IPS DF 6.9 (cell line): ENCODE measurements at places on chromosomes 3 and 15.

DNA sequence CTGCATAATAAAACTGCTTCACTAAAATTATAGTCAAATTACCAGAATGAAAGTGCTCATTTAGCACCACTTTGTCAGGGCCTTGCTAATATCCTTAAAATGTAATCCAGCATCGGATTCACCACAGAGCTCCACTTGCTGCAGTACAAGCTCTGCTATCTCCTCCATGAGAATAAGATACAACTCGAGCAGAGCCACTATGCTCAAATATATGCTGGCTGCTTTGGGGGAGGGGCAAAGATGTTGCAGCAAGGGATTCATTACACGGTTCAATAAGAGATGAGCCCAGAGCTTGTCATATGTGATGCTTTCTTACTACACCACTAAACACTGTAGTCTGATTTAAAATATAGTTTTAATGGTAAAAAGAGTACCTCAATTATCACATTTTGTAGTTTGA is 72.2 kb downstream of the DLG1 start:
- no peak for DNase-seq

DNA sequence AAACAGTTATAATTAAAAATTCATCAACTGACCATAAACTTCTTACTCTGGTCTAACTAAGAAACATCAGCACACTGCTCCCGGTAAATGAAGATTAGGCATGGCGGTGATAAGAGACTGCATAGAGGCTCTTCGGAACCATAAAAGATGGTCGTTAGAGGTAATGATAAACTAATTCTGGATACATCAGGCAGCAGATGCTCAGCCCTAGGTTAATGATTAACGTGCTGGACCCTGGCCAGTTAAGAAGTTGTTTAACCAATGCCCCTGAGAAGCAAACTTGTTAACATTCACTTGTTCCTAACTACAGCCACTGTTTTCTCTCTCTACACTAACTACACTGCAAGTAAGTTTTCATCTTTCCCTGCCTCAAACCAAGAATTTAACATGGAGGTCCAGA is 111.5 kb downstream of the PDZRN3 start:
- no peak for DNase-seq

- no peak for DNase-seq
Observed at GRCh38 chr3:102714567-102714966, 279.8 kb downstream of the ZPLD1 start.

GRCh38 chr3:177224414-177224813 is 27.1 kb upstream of the TBL1XR1 start:
- no peak for DNase-seq

DNA sequence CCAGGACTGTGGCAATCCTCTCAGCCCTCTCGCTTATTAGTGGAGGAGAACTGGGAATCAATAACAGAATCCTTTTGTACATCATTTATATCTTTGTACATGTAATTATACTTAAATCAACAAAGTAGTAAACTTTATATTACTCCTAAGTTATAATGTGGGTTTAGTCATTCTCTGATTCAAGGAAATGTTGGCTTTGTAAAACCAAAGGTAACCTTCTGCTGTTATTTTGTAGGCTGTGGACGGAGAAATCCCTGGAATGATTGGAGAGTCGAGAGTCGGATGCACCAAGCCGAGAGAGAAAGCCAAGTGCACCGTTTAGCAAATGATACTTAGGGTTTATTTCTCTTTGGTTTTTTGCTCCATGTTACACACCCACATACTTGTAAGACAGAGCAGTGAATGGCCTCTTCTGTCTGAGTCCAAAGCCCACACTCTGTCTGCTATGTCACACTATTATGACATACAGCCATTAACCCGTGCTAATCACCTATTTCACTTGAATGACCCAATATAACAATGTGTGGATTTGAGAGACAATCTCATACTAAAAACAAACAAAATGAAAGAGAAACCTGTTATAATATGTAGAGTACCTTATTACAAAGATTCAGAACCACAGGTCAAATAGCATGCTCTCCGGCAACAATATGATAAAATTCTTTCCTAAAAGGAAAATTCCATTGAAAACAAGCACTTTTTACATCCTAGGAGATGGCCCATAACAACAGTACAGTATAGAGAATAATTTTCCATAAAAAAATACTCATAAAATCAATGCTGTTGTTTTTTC is 72.2 kb downstream of the MECOM start:
- DNase-seq = no peak

DNA sequence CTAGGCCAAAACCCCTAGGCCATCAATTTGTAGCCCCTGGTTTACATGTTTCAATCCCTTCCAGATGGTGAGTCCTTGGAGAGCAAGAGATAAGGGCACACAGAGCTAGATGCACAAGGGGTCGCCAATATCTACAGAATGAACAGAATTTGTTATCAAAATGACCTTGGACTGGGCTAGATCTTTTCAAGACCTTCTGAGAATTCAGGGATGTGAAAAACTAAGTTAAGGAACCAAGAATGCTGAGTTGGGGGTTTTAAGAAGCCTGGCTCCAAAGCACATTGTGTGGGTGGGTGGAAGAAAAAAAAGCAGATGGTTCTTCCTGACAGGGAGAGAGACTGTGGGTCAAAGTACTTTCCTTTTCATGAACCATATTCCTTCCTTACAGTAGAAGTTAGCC is 10.2 kb downstream of the CDCP1 start:
- DNase-seq = no peak

DNA sequence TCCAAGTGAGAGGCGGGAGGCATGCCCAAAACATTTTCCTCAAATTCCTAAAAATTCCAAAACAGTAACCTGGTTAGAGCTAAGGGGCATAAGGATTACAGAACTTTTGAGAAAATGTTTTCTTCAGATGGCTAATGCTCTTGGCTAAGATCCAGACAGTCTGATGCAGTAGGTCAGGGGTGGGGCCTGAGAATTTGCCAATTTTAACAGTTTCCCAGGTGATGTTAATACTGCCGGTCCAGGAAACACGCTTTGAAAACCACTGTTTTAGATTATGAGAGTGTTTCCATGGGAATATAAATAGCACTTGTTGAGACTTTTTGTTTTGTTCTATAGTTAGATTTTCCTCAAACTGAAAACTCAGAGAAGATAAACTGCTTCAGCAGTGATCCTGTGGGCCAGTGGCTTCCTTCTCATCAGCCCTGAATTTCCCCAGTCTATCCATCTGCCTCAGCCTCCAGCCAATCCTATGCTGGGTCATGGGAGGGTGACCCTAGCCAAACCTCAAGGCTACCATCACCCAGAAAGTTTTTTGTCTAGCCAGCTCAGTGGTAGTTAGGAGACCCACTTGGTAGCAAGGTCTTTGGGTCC is 71.6 kb upstream of the ACP3 start:
- DNase-seq = no peak

DNA sequence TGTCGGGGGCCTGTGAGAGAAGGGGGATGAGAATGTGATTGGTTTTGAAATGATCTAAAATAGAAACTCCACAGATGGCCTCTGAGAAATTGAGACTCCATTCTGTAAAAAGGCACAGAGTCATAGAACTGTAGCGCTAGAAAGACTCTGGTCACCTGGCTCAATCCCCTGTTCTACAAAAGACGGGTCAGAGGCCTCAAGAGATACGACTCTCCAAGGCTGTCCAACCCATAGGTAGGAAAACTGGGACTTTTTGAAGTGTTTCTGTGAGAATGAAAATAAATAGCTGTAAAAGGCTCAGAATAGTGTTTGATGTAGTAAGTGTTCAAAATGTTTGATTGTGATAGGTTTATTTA is 11.7 kb upstream of the TMC3 start:
- DNase-seq = no peak

DNA sequence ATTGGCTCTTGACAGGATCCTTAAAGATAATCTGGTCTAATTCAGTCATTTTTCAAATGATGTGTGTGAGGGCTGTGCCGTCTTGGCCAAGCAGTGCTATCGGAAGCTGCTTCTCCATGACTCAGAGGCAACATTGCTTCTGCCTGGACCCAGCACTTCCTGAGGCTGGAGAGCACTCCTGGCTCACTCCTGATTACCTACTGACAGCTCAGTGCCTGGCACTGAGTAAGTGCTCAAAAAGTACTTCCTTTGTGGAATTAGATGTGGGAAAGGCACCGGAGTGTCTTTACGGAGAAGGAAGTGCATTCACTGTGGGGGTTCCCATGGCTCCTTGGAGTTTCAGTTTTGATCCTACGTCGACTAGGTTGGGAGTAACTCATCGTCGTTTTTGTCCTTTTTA is 86.9 kb upstream of the UBE3A start:
- no peak for DNase-seq

- peak; percentile 22 for DNase-seq
Observed at GRCh38 chr15:48440084-48440483, 108.9 kb downstream of the DUT start.

DNA sequence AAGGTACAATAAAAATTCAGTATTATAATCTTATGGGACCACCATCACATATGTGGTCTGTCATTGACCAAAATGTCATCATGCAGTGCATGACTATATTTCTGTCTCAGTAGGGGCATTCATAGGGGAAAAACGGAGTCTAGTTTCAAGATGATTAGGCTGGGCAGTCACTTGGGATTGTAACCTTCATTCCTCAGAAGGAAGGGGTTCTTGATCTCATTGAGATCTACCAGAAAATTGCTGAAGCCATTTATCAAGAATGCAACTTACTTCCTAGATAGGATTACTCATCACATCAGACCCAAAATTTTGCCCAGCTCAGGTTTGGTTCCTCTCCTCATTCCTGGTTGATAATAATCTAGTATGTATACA is 37.3 kb downstream of the BTD start:
- DNase-seq = no peak

DNA sequence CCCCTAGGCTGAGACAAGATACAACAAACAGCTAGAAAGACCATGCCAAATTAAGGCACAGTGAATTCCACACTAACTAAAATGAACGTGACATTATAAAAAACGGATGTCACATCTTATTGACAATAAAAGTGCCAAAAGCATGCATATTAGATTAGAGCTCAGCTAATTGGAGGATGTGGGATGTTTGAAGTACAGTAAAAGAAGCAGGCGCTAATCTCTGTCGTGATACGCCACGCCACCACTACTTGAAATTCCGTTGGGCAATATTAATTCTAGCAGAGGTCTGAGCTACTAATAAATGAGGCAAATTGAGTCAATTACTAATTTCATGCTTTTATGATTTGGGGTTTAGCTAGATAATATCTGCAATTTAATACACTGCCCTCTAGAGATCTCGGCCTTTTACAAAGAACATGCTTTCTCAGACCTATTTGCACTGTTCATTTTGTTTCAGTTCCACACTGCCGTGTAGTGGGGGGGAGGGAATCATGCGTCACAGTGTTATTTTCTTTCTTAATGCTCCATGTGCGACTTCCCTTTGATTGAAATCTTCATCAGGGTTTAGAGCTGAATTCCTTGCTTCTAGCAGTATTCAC is 52.9 kb upstream of the ROBO2 start:
- no peak for DNase-seq

DNA sequence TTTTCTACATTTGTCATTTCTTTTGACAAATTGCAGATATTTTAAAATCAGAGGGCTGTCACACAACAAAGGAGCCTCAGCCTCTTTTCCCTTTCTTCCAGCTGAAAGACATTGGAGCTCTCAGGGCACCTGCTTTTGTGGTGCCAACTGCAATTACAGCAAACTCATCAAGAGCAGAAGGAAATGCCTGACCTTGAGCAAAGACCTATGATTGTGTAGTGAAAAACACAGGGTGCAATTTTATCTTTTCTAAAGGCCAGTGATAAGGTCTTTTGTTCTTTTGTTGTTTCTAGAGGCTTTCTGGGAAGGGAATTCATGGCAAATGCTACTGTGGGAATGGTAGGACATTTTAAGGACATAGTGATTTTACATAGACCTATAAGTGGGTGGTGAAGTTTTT is 214.3 kb downstream of the OXSM start:
- DNase-seq = no peak

- no peak for DNase-seq
Observed at GRCh38 chr3:188972310-188972709, 199.5 kb upstream of the TPRG1 start.

DNA sequence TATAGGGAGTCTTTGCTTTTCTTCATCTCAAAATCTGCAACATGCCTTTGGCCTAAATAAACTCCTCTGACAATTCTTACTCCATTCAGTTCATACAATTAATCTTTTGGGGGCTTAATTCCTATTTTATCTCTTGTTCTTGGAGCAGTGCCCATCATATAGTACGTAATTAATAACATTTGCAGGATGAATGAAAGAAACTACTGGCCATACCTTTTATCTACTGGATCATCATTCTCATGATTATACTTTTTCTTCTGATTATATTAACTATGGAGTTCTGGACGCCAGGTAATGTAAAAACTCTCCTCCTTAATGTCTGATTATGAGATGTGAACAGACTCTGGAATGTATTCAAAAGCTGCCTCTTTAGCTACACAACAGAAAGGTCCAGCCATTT is 46.5 kb upstream of the SCN5A start:
- no peak for DNase-seq

- no peak for DNase-seq
Observed at GRCh38 chr3:107112356-107112755, 264.9 kb upstream of the CCDC54 start.

DNA sequence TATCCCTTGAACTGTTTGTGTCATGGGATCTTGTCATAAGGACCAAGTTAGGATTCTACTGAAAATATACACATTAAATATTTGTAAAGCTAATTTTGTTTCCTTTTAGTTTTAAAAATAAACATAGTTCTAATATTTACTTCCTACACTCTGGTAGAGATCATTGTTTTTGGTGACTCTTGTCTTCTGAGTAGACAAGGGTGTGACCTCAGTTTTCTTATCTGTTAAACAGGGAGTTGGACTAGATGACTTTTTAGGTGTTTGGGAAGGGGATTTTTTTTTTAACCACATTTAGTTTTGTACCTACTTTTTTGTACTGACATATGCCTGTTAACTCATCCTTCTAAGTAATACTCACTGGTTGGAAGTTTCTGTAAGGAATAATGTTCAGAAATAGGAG is 30.8 kb downstream of the PLS1 start:
- no peak for DNase-seq

GRCh38 chr15:89430530-89431341 is 65.6 kb downstream of the RHCG start:
- DNase-seq = no peak
